Nucleus accumbens (tissue), 56 donors: ENCODE measurements at places on chromosomes 2 and 18.

- DNase-seq = no peak
Measured at GRCh38 chr2:71629273-71629672, 175.9 kb downstream of the DYSF start.

- no peak for DNase-seq
Measured at GRCh38 chr2:133120310-133120709, 448.0 kb downstream of the NCKAP5 start.

DNA sequence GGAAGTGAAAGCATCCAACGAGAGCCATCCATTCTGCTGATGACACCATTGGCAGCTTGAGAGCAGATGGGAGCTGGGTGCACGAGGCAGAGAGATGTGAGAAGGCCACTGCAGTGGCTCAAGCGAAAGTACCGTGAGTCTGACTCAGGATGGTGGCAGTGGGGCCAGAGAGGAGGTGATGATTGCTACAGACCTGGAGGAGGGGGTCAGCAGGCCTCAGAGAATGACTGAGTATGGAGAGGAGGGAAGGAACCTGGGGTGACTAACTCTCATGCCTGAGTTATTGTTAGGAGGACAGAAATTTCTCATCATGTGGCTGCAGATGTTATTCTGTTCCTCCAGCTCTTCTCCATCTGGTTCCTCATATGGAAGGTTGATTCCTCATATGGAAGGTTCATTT lies 8.8 kb upstream of the ZBTB7C start:
- DNase-seq = no peak

GRCh38 chr2:119126650-119127049 lies 31.9 kb downstream of the C1QL2 start:
- no peak for DNase-seq

DNA sequence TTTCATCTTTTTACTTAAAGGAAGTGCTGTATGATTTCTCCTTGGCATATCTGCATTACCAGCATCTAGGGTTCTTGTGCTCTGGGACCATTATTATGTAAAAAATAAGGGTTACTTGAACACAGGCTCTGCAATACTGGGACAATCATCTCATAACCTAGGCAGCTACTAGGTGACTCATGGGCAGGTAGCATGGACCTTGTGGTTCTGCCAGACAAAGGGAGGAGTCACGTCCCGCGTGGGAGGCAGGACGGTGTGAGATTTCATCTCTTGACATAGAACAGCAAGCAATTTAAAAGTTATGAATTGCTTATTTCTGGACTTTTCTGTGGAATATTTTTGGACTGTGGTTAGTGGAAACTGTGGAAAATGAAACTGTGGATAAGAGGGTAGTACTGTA lies 34.1 kb downstream of the ASAP2 start:
- no peak for DNase-seq

- no peak for DNase-seq
Measured at GRCh38 chr2:242020196-242021004, 150.9 kb downstream of the RTP5 start.

GRCh38 chr18:63511285-63511684 lies 30.9 kb upstream of the SERPINB12 start:
- DNase-seq = no peak

- DNase-seq = no peak
Measured at GRCh38 chr18:51226068-51226467, 28.6 kb upstream of the MEX3C start.

- DNase-seq = no peak
Measured at GRCh38 chr2:105183555-105184323, 57.8 kb upstream of the GPR45 start.

DNA sequence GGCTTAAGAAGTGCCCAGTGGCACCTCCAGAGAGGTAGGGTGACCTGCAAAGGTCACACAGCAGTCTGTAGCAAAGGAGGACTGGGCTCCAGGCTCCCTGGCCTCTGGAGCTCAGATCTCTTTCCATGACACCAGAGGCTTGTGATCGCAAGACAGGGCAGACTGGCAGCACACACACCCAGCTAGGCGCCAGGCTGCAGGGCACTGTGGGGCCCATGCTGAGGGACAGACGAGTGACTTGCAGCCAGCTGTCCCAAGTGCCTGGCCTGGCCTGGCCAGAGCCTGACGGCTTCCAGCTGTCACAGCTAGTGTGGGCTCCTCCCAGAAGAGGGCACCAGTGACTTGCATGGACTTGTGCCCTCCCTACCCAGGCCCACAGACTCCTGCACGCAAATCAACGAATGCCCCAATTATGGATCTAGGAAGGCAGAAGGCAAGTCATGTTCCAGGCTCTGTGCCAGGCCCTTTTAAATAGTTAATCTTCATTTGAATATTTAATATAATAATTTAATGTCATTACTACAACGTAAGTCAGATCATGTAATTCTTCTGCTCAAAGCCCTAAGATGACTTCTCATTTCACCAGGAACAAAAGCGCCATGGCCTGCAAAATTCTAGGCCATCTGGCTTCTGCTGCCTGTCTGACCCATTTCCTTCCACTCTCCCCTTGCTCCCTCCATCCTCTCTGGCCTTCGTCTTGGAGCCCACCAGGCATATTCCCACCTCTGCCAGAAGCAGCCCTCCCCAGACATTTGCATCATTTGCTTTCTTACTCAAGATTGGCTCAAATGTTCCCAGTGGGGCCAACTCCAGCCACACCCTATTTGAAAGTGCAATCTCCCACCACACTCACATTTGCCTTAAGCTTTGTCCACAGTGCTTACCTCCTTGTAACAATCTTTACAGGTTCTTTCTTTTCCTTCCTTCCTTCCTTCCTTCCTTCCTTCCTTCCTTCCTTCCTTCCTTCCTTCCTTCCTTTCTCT lies 3.7 kb upstream of the SPEG start:
- no peak for DNase-seq

- no peak for DNase-seq
Measured at GRCh38 chr2:161434118-161434517, 18.0 kb downstream of the TBR1 start.
